Mammary epithelial cell (primary cell): ENCODE measurements at places on chromosomes 16 and 17.

DNA sequence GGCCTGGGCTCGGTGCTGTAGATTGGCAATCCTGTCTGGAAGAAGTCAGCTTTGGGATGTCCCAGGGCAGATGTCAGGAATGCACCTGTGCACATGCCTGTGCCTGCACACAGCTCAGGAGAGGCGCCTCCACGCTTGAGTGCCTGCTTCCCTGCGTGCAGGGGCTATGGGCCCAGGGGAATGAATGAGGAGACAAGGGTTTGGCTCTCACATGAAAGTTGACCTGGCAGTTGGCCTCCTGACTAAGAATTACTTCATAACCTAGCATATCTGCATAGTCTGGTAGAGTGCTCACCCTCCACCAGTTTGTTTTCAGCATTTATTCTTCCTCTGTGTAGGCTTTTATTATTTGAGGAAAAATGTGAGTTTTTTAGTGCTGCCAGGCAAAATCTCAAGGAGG is 50.0 kb downstream of the PLD6 start:
- peak; percentile 82 for DNase-seq

GRCh38 chr16:16924613-16925012 is 545.7 kb downstream of the NPIPA7 start:
- DNase-seq = no peak

GRCh38 chr16:83147244-83147643 is 520.5 kb downstream of the CDH13 start:
- no peak for DNase-seq

DNA sequence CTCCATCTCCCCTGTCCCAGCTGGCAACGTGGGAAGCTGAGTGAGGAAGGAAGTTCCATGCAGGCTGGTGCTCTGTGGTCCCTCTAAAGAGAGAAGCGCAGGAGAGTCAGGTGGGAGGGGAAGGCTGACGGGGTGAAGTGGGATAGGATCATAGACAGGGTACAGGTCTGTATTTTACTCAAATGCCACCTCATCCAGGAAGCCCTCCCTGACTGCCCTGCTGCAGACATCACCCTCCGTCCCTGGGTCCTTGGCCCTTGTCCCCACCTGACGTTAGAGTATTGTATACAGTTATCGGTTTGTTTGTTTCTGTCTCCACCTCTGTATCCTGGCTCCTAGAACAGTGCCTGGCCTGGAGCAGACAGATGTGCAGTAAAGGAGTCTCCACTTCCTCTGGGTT is 11.7 kb downstream of the CANT1 start:
- DNase-seq = no peak

- no peak for DNase-seq
Measured at GRCh38 chr16:7861891-7862582, 529.4 kb downstream of the RBFOX1 start.

DNA sequence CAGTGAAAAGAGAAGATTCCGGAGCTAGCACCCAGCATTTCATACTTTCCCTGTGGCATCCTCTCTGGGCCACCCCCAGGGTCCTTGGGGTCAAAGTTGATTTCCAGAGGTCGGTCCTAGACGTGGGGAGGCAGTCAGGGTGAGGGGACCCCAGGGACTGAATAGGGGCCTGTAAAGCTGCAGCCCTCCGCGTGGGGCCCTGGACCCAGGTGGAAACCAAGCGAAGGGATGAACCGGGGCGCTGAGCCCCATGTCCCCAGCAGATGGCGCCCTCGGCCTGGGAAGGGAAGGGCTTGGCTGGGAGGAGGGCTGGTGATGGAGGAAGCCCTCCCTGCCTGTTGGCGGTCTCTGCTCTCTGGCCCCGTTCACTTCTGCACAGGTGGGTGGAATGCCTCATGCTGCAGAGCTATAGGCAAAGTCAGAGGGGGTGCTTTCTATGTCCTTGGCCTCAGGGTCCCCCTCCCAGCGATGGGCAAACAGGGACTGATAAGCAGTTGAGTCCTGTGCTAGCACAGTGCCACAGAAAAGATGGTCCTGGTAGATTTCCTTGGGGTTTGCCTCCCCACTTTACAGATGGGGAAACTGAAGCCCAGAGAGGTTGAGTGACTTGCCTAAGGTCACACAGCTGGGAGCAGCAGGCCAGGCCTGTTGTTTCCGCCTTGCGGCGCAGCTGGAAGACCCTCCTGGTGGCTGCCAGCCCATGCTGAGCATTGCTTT is 163.4 kb upstream of the CIBAR2 start:
- DNase-seq = peak; percentile 32
